CD4-positive, alpha-beta T cell treated with Interleukin-1 beta for 1 hour (primary cell): ENCODE measurements at places on chromosomes 16 and 17.

DNA sequence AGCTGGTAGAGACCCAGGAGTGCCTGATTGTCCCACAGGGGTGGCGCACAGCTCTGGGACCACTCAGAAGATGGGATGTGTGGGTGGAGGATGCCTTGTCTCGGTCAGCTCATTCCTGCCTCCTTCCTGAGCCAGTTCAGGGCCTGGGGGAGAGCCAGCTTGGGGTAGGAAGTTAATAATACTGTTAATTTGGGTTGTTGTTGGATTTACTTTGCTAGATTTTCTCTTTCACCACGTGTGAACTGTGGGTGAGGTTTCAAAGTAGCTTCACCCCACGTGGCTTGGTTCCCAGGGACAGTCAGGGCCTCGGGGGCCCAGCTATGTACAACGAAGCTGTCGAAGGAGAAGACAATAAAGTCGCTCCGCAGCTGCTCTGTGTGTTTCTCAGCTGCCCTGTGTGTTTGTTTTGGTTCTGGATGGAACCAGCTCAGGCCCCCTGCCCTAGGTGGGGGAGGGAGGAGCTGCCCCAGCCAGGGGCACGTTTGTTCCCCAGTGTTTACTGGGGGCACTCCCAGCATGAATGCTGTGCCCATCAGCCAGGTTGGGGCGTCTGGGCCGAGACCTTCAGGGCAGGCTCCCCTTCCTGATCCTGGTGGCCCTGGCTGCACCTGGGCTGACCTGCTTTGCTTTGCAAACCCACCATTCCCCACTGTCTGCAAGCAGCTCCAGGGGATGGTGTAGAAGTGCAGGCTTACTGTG lies 2.3 kb downstream of the NUDT16L1 start:
- DNase-seq: no peak

- DNase-seq: peak; percentile 19
These were observed 1.8 kb upstream of the EXOSC6 start for GRCh38 chr16:70253291-70254106.

DNA sequence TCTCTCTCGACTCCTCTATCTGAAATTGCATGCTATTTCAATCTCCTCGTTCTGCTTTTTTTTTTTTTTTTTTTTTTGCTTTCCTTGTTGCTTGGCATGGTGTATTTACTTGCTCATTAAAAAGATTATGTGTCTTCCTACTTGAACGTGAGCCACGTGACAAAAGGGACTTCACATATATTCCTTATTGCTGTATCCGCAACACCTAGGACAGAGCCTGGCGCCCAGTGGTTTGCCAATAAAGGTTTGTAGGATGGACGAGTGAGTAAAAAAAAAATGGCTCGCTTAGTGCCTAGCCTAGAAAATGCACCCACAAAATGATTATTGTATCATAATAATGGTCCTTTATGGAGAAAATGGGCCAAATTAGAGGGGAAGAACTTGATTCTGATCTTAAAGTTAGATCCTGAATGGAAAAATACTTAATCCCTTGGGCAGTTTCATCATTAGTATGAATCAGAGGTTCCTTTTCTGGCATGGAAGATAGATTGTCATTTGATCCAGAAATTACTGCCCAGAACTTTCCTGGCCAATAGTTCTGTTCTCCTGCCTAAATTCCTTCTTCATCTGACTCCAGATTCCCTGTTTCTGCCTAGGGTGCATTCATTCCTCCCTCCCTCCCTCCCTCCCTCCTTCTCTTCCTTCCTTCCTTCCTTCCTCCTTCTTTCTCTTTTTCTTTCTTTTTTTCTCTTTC lies 13.6 kb upstream of the TMEM220 start:
- DNase-seq: no peak

GRCh38 chr17:43465049-43465448 lies 18.7 kb upstream of the DHX8 start:
- DNase-seq: no peak

DNA sequence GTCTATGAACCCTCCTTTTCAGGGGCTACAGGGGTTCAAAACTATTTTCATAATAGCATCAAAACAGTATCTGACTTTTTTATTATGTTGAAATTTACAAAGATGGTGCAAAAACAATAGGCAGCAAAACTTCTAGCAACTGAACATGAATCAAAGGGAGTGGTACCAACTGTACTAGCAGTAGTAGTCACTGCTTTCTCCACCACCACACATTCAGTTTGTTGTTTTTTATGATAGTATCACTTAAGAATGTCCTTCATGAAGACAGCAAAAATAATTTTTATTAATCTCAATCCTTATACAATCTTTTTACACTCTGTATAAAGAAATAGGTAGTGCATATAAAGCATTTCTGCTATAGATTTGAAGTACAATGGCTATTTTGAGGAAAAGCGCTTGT lies 47.6 kb downstream of the MED13 start:
- DNase-seq: no peak

DNA sequence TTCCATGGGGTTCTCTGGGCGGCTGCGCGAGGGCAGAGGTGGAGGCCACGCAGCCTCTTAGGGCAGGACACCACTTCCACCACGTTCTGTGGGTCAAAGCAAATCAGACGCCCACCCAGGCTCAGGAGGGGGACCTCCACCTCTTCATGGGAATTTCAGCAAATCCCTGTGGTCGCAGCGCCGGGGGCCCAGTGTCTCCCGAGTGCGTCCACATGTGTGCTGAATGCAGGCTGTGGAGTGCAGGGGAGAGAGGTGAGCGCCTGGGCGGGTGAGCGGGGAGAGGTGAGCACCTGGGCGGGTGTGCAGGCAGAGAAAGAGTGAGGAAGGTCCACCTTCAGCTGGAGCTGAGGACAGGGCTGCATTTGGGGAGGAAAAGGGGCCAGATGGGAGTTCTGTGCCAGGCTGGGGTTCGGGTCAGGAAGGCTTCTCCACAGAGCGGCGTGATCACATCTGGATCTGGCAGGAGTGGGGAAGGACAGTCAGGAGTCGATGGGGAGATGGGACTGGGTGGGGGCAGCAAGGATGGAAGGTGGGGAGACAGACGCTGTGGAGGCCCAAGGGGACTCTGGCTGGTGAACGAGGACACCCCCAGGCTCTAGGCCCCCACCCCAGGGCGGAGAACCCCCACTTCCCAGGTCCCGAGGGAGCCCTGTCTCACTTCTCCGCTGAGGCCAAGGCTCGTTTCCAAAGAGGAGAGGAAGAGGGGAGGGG lies 36.8 kb upstream of the CBFA2T3 start:
- DNase-seq: no peak

DNA sequence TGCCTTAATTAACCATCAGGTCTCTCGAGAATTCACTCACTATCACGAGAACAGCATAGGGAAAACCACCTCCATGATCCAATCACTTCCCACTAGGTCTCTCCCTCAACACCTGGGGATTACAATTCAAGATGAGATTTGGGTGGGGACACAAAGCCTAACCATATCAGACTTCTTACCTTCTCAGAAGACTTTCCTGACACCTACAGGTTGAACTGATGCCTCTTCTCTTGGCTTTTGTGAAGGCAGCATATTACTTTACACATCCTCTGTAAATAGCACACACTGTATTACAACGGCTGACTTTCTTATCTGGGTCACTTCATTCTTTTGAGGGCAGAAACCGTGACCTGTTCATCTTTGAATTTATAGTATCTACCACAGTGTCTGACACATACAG lies 23.6 kb downstream of the BMERB1 start:
- DNase-seq: no peak

GRCh38 chr17:64213995-64214811 lies 48.9 kb downstream of the TEX2 start:
- no peak for DNase-seq

DNA sequence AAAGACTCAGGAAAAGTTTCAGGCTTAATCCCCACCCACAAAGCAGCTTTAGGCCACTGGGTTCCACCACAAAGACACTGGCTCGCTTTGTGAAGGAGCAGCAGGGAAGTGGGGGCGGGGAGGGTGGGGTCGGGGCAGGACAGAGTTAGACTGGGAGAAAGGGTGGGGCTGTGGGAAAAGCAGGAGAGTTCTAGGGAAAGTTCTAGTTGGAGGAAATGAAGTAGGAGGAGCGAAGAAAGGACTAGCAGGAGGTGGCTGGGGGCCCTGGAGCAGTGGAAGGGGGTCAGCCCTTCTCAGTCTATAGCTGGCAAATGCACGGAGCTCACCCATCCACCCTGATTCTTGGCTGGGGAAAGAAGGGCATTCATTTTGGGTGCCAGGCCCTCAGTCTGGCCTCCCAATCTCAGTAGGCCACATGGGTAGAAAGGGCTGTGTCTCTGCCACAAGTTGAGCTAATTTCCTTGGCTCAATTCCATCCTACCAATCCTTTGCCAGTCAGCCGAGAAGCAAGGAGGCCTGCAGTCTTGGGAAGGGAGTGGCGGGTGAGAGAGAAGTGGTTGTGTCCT lies 4.6 kb downstream of the INPP5K start:
- DNase-seq: no peak

GRCh38 chr17:12739500-12739899 lies 49.8 kb upstream of the ARHGAP44 start:
- DNase-seq: no peak

- DNase-seq: peak; percentile 29
These were observed 6.4 kb downstream of the NHERF1 start for GRCh38 chr17:74754832-74755231.

GRCh38 chr17:6592173-6592572 lies 35.8 kb upstream of the PITPNM3 start:
- DNase-seq: no peak

GRCh38 chr17:56098746-56099145 lies 54.5 kb upstream of the ANKFN1 start:
- no peak for DNase-seq

GRCh38 chr16:87968541-87968940 lies 17.3 kb downstream of the BANP start:
- DNase-seq: no peak

DNA sequence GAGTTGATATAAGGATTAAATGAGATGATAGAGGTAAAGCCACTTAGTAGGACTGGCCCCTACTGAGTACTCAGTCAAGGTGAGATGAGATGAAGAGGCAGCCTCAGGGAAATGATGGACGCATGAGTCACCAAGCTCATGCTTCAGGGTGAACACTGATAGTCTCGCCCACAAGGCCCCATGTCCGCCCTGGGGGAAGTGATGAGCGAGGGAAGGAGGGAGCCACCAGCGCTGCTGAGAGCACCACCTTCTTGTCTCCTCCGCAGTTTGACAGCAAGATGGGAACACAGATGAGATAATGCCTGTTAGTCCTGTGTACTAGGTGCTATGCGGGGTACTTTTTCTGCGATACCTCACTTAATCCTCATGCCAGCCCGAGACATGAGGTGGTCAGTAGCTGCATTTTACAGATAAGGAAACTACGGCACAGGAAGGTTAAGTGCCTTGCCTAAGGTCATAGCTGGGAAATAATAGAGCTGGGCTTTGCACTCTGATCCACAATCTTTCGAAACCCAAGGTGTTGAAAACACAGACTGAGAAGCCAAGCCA lies 383.0 kb downstream of the CPPED1 start:
- DNase-seq: no peak

DNA sequence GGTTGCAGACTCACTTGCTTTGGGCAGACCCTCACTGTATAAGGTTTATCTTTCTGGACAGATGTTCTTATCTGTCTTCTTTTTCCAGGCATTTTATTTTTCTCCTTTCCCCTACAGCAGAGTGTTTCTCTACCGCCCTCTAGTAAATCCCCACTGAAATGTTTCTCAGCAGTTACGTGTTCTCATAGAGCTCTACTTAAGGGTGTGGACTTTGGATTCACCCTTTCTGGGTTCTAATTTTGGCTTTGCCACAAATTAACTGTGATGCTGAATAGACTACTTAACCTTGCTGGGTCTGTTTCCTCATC lies 2.0 kb downstream of the ADAT1 start:
- DNase-seq: no peak

GRCh38 chr17:39981766-39982375 lies 1.3 kb downstream of the PSMD3 start:
- DNase-seq: no peak

DNA sequence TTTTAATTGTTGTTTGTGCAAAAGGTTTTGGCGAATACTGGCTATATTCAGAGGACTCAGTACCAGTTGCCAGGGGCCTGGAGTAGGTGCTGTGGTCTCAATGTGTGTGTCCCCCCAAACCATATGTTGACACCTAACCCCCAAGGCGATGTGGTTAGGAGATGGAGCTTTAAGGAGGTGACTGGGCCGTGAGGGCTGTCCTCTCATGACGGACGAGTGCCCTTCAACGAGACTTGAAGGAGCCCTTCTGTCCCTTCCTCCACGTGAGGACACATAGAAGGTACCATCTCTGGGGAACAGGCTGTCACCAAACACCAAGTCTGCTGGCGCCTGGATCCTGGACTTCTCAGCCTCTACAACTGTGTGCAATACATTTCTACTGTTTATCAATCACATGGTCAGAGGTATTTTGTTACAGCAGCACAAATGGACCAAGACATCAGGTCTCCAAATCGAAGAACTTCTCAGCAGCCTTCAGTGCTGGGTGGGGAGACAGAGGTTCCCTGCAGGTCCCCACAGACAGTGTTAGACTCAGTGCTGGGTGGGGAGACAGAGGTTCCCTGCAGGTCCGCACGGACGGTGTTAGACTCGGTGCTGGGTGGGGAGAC lies 24.8 kb upstream of the METRNL start:
- no peak for DNase-seq
